ENCODE measurements at places on chromosomes 5 and 9. TPM values are rescaled to one million over a fixed set of nuclear protein-coding genes. Genes with fewer than 3 reads are reported as not detected.

DNA sequence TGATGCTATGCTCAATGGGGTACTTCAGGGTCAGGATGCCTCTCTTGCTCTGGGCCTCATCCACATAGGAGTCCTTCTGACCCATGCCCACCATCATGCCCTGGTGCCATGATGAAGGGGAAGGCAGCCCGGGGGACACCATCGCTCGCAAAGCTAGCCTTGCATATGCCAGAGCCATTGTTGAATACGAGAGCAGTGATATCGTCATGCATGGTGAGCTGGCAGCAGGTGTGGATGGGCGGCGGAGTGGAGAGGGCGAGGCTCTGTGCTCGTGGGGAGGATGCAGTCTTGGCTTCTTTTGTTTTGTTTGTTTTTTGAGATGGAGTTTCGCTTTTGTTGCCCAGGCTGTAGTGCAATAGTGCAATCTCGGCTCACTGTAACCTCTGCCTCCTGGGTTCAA, 17.2 kb upstream of the SPZ1 start:
- H3K27ac ChIP-seq = no peak overlapping the region
- H3K4me1 ChIP-seq = no peaks in the 10 kb centered on the region
- DNase-seq = no peak

DNA sequence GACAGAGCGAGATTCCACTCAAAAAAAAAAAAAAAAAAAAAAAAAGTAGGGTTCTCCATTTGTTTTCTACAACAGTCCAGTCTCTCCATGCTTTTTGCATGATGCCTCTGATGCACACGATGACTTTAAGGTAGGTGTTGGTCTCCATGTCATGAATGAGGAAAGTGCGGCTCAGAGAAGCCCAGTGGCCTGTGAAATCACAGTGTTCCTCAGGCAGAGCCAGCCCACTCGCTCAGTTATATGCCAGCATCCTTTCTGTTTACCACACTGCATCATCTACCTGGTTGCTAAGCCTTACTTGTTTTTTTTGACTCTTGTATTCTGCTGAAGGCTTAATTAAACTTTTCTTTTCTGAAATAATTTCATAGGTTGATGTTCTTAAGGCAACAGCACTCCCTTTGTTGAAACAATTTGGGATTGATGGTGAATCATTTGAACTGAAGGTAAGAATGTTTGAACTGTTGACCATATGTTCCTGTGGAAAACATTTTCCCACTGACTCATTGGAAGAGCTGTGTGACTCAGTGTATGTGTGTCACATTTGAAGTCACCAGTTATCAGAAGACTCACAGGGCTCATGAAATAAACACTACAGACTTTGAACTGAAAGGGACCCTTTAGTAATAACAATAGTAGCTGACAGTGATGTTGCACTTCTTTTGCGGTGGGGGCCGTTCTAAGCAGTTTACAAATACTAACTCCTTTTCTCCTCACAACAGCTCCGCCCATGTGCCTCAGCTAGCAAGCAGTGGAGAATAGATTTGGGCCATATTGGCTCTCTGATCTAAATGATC, 40.2 kb downstream of the RCL1 start:
- H3K36me3 ChIP-seq = peaks cover 4% of the 10 kb centered on the region
- no peak overlapping the region for H3K27ac ChIP-seq
- no peak for DNase-seq
- peaks cover 9% of the 10 kb centered on the region for H3K4me1 ChIP-seq

DNA sequence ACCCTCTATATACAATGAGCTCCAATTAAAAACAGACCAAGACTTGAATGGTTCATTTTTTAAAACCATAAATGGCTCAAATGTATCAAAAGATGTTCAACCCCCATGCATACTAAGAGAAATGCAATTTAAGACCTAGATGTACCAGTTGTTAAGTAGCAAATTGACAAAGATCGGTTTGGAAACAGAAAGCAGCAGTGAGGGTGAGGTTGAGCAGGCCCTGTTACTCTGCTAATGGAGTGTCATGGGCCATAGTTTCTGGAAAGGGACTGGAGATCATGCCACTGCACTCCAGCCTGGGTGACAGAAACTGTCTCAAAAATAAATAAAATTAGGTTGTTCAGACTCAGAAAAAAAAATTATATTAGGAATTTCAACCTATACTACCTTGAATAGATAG, 55.0 kb downstream of the FNBP1 start:
- peak overlapping the region; percentile 96 for H3K27ac ChIP-seq
- H3K4me3 ChIP-seq = no peak overlapping the region
- no peaks in the 10 kb centered on the region for H3K27me3 ChIP-seq
- H3K36me3 ChIP-seq = no peaks in the 10 kb centered on the region

GRCh38 chr9:69376651-69377050, 51.6 kb downstream of the ENTREP1 start:
- no peaks in the 10 kb centered on the region for H3K4me1 ChIP-seq
- H3K27ac ChIP-seq = no peak overlapping the region
- no peak overlapping the region for H3K4me3 ChIP-seq

- H3K27ac ChIP-seq = no peak overlapping the region
- H3K27me3 ChIP-seq = no peaks in the 10 kb centered on the region
- no peak for DNase-seq
- H3K4me3 ChIP-seq = no peak overlapping the region
- no peaks in the 10 kb centered on the region for H3K4me1 ChIP-seq
- no peaks in the 10 kb centered on the region for H3K36me3 ChIP-seq
These were observed 288.0 kb downstream of the IZUMO3 start for GRCh38 chr9:24257726-24258125.

DNA sequence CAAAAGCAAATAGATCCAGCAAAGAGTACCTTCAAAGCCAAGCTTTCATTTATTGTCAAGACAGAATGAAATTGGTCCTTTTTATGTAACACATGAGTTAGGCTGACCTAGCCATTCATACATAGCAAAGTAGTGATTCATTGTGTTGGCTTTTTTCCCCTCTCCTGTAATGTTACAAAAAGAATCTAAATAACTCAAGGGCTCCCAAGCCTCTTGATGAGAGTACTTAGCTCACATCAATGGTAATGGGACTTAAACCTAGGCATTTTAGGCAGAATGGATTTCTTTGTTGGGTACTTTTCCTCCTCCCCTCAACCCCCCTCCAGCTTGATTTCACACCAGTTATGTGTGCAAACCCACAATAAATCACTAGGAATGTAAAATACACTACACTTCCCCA, 123.7 kb downstream of the EBF1 start:
- H3K4me1 ChIP-seq = peaks cover 5% of the 10 kb centered on the region
- no peaks in the 10 kb centered on the region for H3K36me3 ChIP-seq
- H3K27ac ChIP-seq = no peak overlapping the region
- DNase-seq = no peak
- no peak overlapping the region for H3K4me3 ChIP-seq
- H3K27me3 ChIP-seq = no peaks in the 10 kb centered on the region

- H3K27ac ChIP-seq = no peak overlapping the region
- H3K4me1 ChIP-seq = peaks cover 9% of the 10 kb centered on the region
- H3K36me3 ChIP-seq = no peaks in the 10 kb centered on the region
- H3K27me3 ChIP-seq = peaks cover 7% of the 10 kb centered on the region
- no peak overlapping the region for H3K4me3 ChIP-seq
These were observed 111.1 kb downstream of the TLR4 start for GRCh38 chr9:117815315-117815714.

The ADAMTSL1 gene
- total RNA-seq = not detected

Data from naive thymus-derived CD8-positive, alpha-beta T cell (primary cell).